Fibroblast of upper back skin (primary cell): ENCODE measurements at places on chromosomes 16 and 17.

GRCh38 chr16:67987460-67988160 lies 7.3 kb upstream of the DPEP3 start:
- no peak for DNase-seq

DNA sequence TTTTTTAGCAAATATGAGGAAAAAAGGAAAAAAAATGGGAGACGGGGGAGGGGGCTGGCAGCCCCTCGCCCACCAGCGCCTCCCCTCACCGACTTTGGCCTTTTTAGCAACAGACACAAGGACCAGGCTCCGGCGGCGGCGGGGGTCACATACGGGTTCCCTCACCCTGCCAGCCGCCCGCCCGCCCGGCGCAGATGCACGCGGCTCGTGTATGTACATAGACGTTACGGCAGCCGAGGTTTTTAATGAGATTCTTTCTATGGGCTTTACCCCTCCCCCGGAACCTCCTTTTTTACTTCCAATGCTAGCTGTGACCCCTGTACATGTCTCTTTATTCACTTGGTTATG lies 1.2 kb upstream of the TMEM88 start:
- DNase-seq: no peak

GRCh38 chr17:6350806-6351205 lies 84.1 kb downstream of the AIPL1 start:
- DNase-seq: no peak

DNA sequence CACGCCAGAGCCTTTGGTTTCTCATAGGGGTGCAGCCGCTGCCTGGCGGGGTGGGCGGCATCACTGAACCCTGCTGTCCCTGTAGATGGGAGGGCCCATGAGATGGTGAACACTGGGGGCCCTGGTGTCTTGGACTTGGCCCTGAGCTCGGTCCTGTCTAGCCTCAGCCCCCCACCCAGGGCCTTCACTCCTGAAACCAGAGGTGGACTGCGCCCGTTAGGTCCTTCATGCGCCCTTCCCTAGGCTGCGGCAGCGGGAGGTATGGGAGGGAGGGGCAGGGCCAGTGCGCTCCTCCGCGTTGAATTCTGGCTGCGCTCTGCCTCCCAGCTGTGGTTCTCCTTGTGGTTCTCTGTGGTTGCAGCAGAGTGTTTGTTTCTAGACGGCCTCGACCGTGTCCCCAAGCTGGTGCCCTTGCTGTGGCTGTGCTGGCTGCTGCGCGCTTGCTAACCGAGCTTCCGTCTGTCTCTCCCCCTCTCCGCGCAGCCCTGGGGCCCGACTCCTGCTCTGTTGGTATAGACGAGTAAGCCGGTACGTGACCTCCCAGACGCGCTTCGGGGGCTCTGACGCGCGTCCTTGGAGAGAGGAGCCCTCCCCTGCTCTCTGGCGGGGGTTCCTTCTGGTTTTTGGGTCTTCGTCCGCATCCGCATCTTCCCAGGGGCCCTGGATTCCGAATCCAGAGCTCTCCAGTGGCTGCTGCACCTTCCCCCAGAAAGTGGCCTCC lies 7.4 kb upstream of the NUDT16L1 start:
- DNase-seq: no peak

GRCh38 chr17:69773081-69773480 lies 301.9 kb upstream of the KCNJ16 start:
- DNase-seq: no peak
